ENCODE measurements at places on chromosomes 16 and 17.
A peak's percentile ranks its signal among the peaks of the same experiment; 100 is the strongest.

GRCh38 chr16:84555418-84556196 is 51.1 kb upstream of the MEAK7 start:
- H3K27ac ChIP-seq: no peak overlapping the region
- no peaks in the 10 kb centered on the region for H3K36me3 ChIP-seq
- peaks cover 44% of the 10 kb centered on the region for H3K4me1 ChIP-seq

DNA sequence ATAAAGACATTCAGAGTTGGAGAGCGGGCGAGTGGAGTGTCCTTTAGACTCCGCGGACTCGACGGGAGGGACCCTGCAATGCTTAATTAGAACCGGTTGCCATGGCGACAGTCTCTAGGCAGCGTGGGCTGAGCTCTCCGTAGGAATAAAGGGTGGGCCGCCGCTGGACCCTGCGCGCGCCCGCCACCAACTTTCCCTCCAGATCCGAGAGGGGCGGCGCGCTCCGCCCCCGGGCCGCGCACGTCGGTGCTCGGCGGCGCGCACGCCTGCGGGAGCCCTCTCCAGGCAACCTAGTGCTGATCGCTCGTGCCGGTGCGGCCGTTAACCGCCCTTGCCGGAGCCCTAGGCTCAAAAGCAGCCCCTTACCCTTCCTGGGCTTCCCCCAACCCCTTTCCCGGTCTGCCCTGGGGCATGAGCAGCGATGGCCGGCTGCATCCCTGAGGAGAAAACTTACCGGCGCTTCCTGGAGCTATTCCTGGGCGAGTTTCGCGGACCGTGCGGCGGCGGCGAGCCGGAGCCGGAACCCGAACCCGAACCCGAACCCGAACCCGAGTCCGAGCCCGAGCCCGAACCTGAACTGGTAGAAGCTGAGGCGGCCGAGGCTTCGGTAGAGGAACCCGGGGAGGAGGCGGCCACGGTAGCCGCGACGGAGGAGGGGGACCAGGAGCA is at the start of gene PPM1E:
PPM1E (plus strand) TSS at position 278 of the 669 bp plus-strand sequence.
- H3K27me3 ChIP-seq: peaks cover 29% of the 10 kb centered on the region
- H3K4me3 ChIP-seq: peak within 1 kb of the TSS; percentile 69
- H3K36me3 ChIP-seq: no peaks in the 10 kb centered on the region
- DNase-seq: peak; percentile 32
- H3K27ac ChIP-seq: no peak within 1 kb of the TSS

GRCh38 chr17:44385287-44386181 is 3.9 kb downstream of the ITGA2B start:
- peaks cover 10% of the 10 kb centered on the region for H3K4me1 ChIP-seq
- H3K27me3 ChIP-seq: peaks cover 8% of the 10 kb centered on the region
- peak; percentile 76 for DNase-seq
- peak overlapping the region; percentile 61 for H3K4me3 ChIP-seq

- H3K4me3 ChIP-seq: no peak overlapping the region
- H3K27me3 ChIP-seq: no peaks in the 10 kb centered on the region
Observed at GRCh38 chr16:8537691-8538342, 52.5 kb downstream of the TMEM114 start.

GRCh38 chr16:4734063-4734729 is at the start of the genes ANKS3 and DNAAF8:
TSS of gene ANKS3 (minus strand) at chr16:4734271. CDS start at chr16:4730149, 4,122 bp downstream.
TSS of gene DNAAF8 (plus strand) at chr16:4734537. CDS start at chr16:4736515, 1,978 bp downstream.
- peaks cover 18% of the 10 kb centered on the region for H3K4me1 ChIP-seq
- H3K27me3 ChIP-seq: no peaks in the 10 kb centered on the region
- H3K27ac ChIP-seq: peak within 1 kb of the TSS; percentile 88
- peak; percentile 79 for DNase-seq
- H3K4me3 ChIP-seq: peak within 1 kb of the TSS; percentile 99

DNA sequence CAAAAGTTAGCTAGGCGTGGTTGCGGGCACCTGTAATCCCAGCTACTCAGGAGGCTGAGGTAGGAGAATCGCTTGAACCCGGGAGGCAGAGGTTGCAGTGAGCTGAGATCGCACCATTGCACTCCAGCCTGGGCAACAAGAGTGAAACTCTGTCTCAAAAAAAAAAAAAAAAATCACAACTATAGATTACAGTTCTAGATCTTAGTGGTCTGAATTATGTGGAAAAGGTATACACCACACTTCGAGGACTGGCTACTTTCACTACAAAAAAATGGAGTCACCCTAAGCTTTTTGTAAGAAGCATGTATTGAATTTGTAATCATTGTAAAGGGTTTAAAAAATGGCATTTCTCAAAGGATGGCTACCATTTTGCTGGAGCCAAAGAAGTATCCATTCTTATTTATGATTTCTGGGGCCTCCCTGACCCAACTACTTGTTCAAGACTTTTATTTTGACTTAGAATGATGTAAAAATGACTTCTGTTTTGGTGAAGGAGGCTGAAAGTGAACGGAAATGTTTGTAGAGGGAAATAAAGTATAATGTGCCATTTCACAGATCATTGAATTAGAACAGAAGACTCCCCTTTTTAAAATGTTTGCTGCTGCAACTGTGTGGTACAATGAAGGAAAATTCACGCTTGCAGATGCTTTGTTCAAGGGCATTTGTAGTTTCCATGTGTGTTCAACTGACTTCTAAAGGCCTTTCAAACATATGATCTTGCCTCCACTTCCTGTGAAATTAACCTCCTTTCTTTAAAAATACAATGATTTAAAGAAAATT is 37.1 kb upstream of the NOL11 start:
- H3K4me1 ChIP-seq: no peaks in the 10 kb centered on the region
- no peak overlapping the region for H3K27ac ChIP-seq
- H3K36me3 ChIP-seq: peaks cover 12% of the 10 kb centered on the region
- no peaks in the 10 kb centered on the region for H3K27me3 ChIP-seq

DNA sequence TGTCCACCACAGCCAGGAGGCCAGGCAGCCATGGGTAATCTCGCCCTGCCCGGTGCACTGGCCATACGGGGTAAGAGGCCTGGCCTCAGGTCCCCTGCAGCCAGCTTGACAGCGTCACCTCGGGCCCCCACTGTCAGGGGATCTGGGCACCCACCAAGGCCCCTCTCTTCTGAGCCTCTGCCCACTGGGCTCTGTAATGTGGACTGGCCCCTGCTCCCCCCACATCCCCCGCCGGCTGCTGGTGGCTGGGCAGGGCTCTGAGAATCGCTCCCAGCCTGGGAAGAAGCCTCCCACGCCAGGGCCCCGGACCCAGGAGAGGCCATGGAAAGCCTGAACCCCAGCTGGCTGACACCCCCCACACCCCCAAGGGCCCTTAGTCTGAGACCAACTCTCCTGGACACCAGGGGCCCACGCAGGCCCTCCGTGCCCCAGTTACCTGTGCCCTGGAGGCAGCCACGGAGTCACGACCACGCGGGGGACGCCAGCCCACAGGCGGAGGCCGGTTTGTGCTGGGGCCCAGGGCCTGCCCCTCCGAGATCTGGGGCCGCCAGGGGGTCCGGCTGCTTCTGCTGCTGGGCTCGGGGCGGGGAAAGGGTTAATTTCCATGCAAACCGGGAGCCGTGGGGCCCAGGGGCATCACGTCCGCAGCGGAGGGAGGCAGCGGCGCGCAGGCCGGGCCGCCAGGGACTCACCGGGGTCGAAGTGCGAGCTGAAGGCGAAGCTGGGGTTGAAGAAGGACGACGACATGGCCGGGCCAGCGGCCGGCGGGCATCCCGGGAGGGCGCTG is at the start of gene PVALEF:
PVALEF (plus strand) TSS at position 262 of the 787 bp plus-strand sequence. CDS start 15,720 bp downstream, outside the sequence.
- no peak within 1 kb of the TSS for H3K27ac ChIP-seq
- no peak for DNase-seq
- peaks cover 9% of the 10 kb centered on the region for H3K27me3 ChIP-seq
- no peaks in the 10 kb centered on the region for H3K4me1 ChIP-seq
- no peaks in the 10 kb centered on the region for H3K36me3 ChIP-seq
- H3K4me3 ChIP-seq: no peak within 1 kb of the TSS

DNA sequence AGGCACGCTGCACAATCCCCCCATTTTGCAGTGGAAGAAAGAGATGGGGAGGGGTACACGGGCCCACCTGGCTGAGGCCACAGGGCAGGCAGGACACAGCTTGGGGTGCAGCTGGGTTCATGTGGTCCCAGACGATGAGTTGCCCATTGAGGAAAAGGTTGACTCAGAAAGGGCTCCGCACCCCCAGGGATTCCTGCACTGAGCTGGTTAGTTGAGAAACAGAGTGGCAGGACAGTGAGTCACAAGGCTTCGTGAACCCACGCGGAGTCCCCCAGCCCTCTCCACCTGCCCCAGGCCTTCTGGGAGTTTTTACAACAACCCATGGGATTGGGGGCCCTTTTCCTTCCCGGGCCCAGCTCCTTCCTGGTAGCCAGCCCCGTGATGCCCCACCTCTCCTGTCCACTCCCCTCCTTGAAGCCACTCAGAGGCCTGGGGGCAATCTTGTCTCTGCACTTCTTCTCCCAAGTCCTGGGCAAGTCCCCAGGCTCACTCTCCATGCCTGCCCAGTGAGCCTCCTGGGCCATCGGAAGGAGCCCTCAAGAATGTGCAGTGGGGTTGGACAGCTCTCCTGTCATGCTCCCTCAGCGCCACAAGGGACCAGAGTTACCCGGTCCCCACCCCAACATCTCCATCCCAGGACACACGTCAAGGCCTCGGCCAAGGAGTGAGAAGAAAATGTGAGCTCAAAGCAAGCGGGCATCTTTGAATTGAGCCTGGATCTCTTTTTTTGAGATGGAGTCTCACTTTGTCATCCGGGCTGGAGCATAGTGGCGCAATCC is 251.2 kb downstream of the PARN start:
- no peak overlapping the region for H3K27ac ChIP-seq
- no peaks in the 10 kb centered on the region for H3K4me1 ChIP-seq
- no peak overlapping the region for H3K4me3 ChIP-seq
- no peak for DNase-seq

DNA sequence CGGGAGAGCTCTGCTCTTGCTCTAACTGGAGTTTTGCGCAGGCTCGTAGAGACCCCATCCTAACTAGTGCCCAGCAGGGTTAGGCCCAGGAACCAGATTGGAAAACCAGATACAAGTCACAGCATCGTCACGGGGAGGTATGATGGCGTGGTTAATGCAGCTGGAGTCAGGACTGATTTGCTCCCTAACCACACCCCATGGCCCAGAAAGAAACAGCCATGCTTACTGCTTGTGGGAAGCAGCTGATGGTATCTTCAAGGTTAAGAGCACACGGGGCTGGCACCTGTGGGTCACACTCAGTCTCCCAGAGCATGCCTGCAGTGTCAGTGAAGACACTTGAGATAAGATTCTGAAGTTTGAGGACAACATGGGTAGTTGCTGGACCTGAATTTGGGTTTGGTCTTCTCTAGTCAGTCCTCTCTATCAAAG is 60.2 kb downstream of the WIPI1 start:
- H3K4me3 ChIP-seq: no peak overlapping the region
- H3K36me3 ChIP-seq: no peaks in the 10 kb centered on the region
- no peaks in the 10 kb centered on the region for H3K27me3 ChIP-seq
- H3K4me1 ChIP-seq: peaks cover 32% of the 10 kb centered on the region
- no peak for DNase-seq

GRCh38 chr16:12395268-12395667 is 408.4 kb downstream of the CPPED1 start:
- no peak overlapping the region for H3K27ac ChIP-seq
- H3K27me3 ChIP-seq: no peaks in the 10 kb centered on the region
- H3K4me1 ChIP-seq: no peaks in the 10 kb centered on the region
- H3K4me3 ChIP-seq: no peak overlapping the region

DNA sequence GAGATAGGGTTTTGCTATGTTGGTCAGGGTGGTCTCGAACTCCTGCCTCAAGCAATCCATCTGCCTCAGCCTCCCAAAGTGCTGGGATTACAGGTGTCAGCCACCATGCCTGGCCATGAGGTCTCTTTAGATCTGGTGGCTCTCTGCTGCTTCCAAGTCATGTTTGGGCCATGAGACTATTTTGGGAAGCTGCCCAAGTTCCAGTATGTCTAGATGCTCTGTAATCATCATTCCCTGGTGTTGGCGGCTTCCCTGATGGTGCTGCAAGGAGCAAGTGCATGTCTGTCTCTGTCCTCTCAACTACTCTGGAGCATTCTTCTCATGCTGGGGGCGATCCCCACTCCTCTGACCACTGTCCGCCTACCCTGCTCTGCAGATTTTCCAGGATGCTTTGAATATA is 6.4 kb upstream of the ODF4 start:
- no peak overlapping the region for H3K4me3 ChIP-seq
- no peaks in the 10 kb centered on the region for H3K4me1 ChIP-seq
- no peak overlapping the region for H3K27ac ChIP-seq
- H3K27me3 ChIP-seq: no peaks in the 10 kb centered on the region
- H3K36me3 ChIP-seq: no peaks in the 10 kb centered on the region

DNA sequence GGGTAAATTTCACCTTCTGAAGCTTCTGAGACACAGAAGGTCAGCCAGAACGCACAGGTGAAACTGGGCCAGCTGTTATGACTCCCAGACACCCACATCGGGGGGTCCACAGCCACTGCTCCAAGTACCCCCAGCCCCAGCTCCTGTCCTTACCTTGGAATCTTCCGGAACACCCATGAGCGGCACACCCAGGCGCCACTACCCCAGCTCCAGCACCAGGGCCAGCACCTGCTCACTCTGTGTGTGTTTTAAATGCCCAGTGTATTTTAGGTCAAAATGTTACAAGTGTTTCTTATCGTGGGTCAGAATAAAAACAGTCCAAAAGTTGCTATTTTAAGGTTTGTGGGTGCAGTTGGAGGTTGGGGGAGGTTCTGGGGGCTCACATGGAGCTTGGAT is 116.3 kb downstream of the RMI2 start:
- H3K27me3 ChIP-seq: no peaks in the 10 kb centered on the region
- H3K27ac ChIP-seq: no peak overlapping the region
- H3K4me1 ChIP-seq: no peaks in the 10 kb centered on the region

DNA sequence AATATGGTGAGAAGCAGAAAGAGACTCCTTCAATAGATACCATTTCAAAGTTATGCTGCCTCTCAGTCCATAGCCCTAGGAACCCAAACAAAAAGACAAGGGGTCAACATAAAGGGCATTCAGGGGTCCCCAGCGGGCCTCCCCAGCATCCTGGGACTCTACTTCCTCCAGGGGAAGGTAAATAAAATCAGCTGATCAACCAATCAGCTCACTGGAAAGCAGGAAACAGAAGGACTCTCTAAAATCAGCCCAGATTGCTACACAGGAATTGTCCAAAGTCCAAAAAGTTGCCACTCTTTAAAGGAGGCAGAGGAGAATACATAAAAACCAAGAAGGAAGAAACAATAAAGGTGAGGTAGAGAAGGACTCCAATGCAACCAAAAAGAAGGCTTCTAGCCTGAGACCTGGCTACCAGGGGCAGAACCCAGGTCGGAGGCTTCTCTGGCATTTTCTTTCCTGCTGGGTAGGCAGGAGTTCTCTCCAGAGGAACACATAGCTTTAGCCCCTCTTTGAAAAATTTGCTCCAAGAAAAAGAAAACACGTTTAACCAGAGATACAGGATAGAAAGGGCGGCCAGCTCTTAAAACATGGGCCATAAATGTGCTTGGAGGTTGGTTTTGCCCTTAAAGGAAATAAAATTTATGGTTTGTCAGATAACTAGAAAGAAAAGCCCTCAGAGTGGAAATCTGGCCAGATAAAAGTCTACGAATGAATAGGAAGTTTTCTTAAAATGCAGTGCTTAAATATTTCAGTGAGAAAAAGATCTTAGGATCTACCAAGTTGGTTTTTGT is 404.6 kb downstream of the SOX9 start:
- no peaks in the 10 kb centered on the region for H3K36me3 ChIP-seq
- H3K4me1 ChIP-seq: no peaks in the 10 kb centered on the region
- H3K27me3 ChIP-seq: no peaks in the 10 kb centered on the region
- H3K27ac ChIP-seq: no peak overlapping the region

DNA sequence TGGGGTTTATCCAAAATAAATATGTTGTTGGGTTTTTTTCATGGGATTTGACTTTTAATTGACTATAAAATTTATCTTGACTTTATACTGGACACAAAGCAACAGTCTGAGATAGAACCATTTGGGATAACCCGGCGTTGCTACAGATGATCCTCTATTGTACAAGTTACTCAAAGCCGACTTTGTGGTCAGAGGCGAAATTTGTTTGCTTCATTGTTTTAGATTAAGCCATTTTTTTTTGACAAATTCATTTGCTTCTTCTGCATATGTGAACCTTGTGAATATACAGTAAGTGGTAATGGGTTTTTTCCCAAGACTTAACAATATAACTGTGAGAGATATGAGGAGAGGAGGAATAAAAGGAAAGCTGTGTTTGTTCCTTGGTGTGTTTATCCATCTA is 11.8 kb downstream of the MYO1D start:
- H3K4me1 ChIP-seq: no peaks in the 10 kb centered on the region
- no peaks in the 10 kb centered on the region for H3K27me3 ChIP-seq
- H3K36me3 ChIP-seq: no peaks in the 10 kb centered on the region
- DNase-seq: no peak
- H3K4me3 ChIP-seq: no peak overlapping the region
